ENCODE measurements at places on chromosomes 3 and 15.

DNA sequence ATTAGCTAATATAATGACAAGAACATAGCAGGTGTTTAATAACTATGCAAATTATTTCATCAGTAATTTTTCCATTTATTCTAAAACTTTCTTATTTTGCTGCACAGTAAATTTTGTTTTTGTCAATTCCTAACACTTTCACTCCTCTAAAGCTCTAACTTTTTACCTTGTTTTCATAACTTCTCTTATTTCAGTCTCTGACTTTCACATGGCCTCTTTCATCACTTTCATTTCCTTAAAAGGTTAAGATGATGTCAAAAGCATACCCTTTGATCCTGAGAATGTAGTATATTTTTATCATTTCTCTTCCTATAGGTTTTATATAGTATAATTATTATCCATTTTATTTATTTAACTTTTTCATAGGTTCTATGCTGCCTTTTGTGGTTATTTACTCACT is 1325.8 kb upstream of the ALCAM start:
- no peak for DNase-seq

- DNase-seq: no peak
Measured at GRCh38 chr15:72562386-72562785, 88.3 kb downstream of the ARIH1 start.

DNA sequence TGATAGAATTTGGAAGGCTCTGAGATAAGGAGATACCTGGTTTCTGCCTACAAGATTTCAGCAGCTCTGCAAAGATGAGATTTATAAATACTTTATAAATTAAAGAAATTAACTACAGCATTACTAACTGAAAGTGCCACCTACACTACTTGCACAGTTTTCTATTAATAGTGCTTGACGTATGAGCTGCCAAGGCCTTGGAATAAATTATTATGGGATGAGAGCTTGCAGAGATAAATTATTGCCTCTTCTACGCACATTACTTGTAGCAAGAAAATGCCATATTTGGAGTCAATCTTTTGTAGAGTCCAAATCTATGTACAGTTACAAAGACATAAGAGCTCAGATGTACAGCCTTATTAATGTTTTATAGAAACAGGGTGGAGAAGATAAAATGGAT is 89.1 kb downstream of the BCHE start:
- no peak for DNase-seq

- DNase-seq: no peak
Measured at GRCh38 chr3:12158387-12159226, at the start of gene TIMP4. TIMP4 (minus strand) TSS chr3:12158912; CDS start chr3:12158840, 72 bp downstream.

DNA sequence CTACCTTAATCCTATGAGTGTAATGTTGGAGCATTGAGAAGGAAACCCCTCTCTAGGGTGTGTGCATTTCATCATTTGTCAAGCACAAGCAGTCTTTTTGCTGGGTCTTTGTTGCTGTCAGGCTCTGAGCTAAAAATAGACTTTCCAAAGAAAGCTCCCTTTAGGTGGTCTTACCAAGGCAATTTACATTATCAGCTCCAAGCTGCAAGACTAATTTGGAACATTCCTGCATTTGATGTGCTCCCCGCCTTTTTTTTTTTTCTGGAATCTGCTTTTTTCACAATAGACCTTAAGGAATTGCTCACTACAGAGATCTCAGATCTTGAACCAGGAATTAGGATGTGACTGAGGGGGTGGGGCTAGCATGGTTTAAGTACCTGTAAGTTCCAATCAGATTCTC is 60.6 kb upstream of the STAC start:
- no peak for DNase-seq

- no peak for DNase-seq
Measured at GRCh38 chr15:58506064-58506490, 74.3 kb downstream of the LIPC start.

DNA sequence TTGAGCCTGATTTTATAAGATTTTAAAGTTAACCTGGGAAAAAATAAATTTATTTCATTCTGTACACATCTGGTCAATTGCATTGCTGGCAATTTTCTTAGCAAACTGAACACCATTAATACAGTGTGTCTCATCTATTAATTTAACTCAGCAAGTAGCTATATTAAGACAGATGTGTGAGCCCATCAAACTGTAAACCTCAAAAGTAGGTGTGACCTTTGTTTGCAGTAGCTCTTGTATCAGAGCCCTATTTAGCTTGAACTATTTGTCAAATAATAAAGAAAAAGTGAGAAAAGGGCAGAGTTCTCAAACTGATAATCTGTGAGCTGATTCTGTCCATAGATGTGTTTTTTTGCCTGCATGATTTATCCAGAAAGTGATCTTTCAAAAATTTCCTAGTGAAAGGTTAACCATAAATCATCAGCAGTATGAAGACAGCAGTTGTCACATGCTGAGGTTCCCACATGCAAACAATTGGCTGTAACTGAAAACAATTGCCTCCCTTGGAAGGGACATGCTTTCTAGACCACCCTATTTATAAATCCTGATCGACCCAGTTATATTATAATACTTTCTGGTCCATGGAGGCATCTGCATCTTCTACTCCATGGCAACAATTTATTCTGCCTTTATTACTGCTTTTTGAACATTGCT is 646.5 kb downstream of the NSUN3 start:
- no peak for DNase-seq

GRCh38 chr3:146026547-146026946 is 134.4 kb downstream of the PLOD2 start:
- DNase-seq: no peak

Data from activated naive CD8-positive, alpha-beta T cell treated with anti-CD3 and anti-CD28 coated beads, Interleukin-2, amount 50 U/mL, for 16 hours (primary cell).